ENCODE measurements at places on chromosomes 7 and 10.

DNA sequence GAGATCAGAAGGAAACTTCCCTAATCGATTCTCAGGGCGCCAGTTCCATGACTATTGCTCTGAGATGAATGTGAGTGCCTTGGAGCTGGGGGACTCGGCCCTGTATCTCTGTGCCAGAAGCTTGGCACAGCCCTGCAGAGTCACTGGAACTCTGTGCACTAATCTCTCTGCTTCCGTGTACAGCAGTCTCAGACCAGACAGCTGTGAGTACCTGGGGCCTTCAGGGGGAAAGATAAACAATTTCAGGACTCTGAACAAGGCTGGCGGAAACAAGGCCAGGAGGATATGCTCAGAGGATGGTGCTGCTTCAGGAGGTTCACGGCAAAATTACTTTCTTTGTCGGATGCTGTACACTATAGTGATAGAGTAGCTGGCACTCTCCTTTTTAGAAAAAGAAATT, 131.7 kb upstream of the PRSS58 start:
- no peak for DNase-seq

GRCh38 chr10:121076776-121077715, 225.9 kb downstream of the WDR11 start:
- no peak for DNase-seq

DNA sequence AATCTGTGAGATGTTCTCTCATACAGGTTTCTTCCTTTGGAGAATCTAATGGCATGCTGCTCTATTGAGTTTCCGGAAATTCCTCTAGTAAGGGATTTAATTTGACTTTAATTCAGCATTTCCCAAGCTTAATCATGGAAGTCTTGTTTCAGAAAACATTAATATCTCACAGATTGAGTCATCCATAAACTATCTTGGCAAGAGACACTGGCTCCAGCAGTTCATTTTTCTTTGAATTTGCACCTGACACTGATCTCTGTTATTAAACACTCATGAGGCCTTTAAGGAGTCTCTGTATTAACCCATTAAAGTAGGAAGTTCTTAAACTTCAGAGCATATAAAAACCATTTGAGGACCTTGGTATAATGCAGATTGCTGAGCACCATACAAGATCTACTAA, 3.6 kb upstream of the ITGB8 start:
- DNase-seq, result peak; percentile 9

DNA sequence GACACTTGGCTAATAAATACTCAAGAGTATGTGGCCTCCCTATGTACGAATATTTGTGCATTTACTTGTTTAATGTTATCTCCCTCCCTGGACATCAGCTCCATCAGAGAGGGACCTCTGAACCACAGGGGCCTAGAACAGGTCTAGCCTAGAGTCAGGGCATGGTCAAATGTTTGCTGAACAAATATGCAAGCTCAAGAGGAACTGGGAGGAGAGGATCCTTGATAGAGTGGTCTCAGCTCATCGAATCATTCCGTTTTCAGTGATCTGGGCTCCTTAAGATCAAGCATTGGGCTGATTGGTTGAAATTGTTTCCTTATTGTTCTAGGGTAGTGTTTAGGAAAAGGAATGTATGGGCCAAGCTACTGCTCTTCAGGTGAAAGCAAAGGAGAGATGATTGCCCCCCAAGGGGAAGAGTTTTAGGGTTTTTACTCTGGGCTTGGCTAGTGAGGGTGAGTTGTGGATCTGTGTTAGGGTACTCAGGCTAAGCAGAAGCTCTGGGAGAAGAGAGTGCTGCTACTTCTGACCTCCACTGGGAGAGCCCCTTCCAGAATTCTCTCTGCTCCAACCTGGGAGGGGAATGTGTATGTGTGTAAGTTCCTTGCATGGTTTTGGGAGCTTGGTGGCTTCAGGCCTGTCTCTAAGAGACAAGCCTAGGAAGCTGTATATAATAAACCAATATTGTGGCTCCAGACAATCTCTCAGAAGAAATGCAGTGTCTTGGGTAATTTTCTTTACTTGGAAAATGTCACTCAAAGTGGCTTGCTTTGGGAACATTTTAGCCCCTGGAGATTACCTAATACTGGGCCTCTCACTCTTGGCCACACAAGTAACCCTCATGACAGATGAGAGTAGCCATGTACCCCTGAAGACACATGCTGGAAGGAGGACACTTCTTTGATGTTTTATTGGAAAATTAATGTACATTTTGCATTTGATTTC, 110.0 kb downstream of the EMX2 start:
- peak; percentile 3 for DNase-seq

- peak; percentile 33 for DNase-seq
Measured at GRCh38 chr10:132360766-132361447, 28.9 kb downstream of the LRRC27 start.

- DNase-seq, result no peak
Measured at GRCh38 chr7:50164559-50165170, 71.6 kb upstream of the ZPBP start.

- no peak for DNase-seq
Measured at GRCh38 chr7:20561908-20562307, 53.6 kb upstream of the ABCB5 start.

- DNase-seq, result peak; percentile 49
Measured at GRCh38 chr10:13528123-13528874, 515 bp downstream of the BEND7 start.

GRCh38 chr7:2261611-2262010, 19.6 kb downstream of the NUDT1 start:
- no peak for DNase-seq

DNA sequence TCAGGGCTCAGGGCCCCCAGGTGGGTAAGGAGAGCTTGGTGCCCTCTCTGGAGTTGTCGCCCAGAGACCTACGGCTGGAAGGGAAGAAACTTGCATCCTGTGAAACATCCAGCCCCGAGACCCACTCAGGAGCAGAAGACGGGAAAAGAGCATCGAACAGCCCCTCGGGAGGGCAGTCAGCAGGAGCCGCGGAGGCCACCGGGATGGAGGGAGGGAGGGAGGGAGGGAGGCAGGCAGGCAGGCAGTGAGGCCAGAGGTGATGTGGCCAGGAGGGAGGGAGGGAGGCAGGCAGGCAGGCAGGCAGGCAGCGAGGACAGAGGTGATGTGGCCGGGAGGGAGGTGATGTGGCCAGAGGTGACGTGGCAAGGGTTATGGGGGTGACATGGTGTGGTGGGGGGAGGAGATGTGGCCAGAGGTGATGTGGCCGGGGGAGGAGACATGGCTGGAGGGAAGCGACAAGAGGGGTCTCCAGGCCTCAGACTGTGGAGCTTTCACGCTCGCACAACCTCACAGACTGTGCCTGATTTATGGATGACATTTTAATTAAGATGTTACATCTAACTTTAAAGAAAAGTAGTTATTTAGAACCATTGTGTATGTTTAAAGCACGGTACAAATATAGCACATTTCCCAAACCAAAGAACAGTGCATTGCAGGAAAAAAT, 141.1 kb downstream of the DIP2C start:
- DNase-seq, result no peak

- peak; percentile 75 for DNase-seq
Measured at GRCh38 chr10:107814865-107815487, 650.5 kb upstream of the SORCS1 start.

GRCh38 chr7:132541656-132542055, 34.6 kb downstream of the PLXNA4 start:
- DNase-seq, result no peak

GRCh38 chr10:63390521-63390920, 75.3 kb downstream of the JMJD1C start:
- DNase-seq, result no peak

GRCh38 chr10:30459283-30459682, 25.3 kb downstream of the MAP3K8 start:
- no peak for DNase-seq

DNA sequence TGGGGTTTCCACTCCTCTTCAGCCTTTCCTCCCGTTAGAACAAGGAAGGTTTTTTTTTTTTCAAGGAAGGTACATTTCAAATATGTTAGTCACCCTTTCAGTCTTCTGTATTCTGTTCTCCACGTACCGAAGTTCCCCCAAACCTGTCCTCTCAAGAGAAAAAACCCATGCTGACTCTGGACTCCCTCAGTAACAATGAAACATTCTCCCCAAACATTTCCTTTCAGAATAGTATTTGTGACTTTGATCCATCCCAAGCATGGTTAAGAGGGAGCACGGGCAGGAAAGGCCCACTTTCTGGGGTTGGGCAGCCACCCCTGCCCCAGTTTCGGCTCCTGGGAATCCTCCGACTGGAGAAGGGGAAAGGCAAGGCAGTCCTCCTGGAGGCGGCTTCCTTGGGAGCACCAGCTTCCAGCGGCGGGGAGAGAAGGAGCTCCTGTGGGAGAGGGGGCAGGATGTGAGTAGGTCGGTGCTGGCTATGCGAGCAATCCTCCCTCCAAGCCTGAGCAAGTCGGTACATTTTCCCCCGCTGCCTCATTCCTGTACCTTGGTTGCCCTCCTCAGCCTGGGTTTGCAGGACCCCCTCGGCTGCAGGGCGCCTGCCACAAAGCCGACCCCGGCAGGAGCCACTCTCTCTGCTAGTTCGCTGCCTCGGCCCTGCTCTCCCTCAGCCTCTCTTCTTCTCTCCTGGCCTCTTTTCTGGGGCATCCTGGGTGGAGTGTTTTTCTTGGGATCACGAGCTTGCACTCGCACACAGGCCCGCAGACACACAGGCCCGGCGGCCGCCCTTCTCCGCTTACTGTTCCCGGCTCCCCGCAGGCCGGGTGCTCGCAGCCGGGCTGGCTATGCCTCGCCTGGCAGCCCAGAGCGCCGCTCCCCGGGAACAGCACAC, 2.1 kb upstream of the HOXA1 start:
- peak; percentile 52 for DNase-seq

- no peak for DNase-seq
Measured at GRCh38 chr10:131381576-131381975, 70.1 kb upstream of the TCERG1L start.

DNA sequence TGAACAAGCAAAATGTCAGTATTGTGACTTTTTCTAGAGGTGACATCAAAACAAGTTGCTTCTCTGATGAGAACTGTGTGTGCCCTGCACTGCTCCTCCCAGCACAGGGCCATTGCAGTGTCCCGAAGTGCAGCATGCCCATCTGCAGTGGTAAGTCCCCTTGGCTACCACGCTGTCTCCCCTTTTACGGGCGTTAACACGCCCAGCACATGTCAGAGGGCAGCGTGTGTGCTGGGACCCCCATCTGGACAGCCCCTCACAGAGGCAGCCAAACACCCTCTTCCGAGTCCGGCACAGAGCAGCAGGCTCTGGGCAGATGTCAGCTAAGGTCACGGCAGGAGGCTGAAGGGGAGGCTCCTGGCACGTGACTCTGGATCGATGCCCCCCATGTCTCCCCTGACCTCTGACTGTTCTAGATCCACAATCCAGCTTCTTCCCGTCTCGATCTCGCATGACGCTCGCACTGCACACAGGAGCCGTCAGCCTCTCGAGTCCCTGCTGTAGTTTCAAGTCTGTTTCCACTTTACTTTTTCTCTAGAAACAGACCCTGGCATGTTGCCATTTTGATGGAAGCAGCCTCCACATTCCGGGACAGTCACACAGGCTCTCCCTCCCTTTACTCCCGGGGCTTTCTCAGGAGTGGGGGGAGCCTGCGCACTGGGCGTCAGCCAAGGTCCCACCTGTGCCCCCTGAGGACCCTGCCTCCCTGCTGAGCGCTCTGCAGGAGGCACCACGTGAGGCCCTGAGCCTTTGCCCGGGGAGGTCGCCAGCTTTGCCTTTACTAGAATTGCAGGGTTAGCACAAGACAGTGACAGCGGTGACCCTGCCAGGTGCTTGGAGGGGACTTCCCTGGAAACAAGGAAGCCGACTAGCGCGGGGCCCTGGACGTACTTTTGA, 133.8 kb downstream of the TCERG1L start:
- no peak for DNase-seq

Measured in ELR (cell line).